ENCODE measurements at places on chromosomes 4 and X. TPM values are rescaled to one million over a fixed set of nuclear protein-coding genes. Genes with fewer than 3 reads are reported as not detected.

DNA sequence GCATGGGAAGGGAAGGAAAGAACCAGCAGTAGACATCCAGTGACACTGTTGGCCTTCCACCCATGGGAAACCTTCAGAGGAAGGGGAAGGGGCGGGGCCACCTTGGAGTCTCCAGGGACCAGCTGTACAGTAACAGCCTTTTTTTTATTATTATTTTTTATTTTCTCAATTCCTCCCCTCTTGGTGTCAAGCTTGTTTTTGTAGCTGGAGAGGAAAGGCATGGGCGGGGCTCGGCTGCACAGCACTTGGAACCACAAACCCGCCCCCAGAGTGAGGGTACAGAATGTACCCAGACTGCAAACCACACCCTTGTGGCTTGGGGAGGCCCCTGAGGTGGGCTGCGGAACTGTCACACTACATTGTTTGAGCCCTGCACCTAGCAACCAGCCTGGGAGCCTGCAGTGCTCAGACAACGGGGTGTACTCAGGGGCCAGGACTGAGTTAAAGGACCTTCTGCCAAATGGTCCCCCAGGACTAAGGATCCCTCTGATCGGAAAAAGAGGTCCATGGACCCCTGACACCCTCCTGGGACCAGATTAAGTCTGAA is 45.7 kb downstream of the PRPS1 start:
- H3K27ac ChIP-seq: peak overlapping the region; percentile 90
- H3K4me3 ChIP-seq: peak overlapping the region; percentile 33
- H3K36me3 ChIP-seq: no peaks in the 10 kb centered on the region

GRCh38 chr4:25007598-25007997 is 23.1 kb downstream of the LGI2 start:
- H3K4me1 ChIP-seq: peaks cover 5% of the 10 kb centered on the region
- no peak overlapping the region for H3K4me3 ChIP-seq
- no peak overlapping the region for H3K27ac ChIP-seq
- H3K36me3 ChIP-seq: no peaks in the 10 kb centered on the region
- no peaks in the 10 kb centered on the region for H3K27me3 ChIP-seq

DNA sequence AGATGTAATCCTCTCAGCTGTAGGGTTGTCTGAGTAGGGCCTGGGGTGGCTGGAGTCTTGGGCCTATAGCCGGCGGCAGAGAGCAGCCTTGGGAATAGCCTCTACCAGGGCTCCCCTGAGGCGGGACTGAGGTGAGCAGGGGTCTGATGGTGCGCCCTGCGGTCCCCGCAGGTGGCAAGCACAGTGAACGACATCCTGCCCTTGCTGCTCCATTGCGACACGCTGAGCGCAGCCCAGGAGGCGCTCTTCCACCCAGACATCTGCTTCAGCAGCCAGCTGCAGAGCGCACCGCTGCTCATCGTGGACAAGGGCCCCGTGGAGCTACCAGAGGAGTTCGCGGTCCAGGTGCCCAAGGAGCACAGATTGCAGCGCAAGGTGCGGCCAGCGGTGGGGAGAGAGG is 317.0 kb downstream of the ADGRL3 start:
- no peak overlapping the region for H3K4me3 ChIP-seq
- no peaks in the 10 kb centered on the region for H3K27me3 ChIP-seq
- H3K36me3 ChIP-seq: no peaks in the 10 kb centered on the region
- no peak overlapping the region for H3K27ac ChIP-seq

- H3K4me1 ChIP-seq: no peaks in the 10 kb centered on the region
- no peaks in the 10 kb centered on the region for H3K36me3 ChIP-seq
- DNase-seq: no peak
- H3K27me3 ChIP-seq: no peaks in the 10 kb centered on the region
- no peak overlapping the region for H3K27ac ChIP-seq
These were observed 205.7 kb upstream of the BCOR start for GRCh38 chrX:40303256-40304077.

DNA sequence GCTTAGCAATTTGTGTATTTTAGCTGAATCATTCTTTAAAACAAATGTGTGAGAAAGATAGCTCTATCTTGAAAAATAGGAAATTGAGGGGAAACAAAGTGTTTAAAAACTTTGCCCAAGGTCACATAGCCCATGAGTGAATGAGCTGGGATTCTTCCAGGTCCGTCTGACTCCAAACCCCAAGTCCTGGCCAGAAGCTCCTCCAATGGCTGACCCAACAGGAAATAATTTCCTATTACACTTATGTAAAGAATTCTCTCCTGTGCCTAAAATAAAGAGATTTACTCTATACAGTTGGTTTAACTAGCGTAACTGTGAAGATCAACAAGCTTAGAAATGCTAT is 287.6 kb downstream of the ARHGAP24 start:
- peak overlapping the region; percentile 44 for H3K27ac ChIP-seq
- DNase-seq: no peak
- no peaks in the 10 kb centered on the region for H3K27me3 ChIP-seq
- H3K4me3 ChIP-seq: no peak overlapping the region
- no peaks in the 10 kb centered on the region for H3K36me3 ChIP-seq
- H3K4me1 ChIP-seq: peaks cover 17% of the 10 kb centered on the region

- H3K4me1 ChIP-seq: peaks cover 9% of the 10 kb centered on the region
- no peaks in the 10 kb centered on the region for H3K27me3 ChIP-seq
- no peak overlapping the region for H3K4me3 ChIP-seq
- DNase-seq: no peak
- H3K27ac ChIP-seq: no peak overlapping the region
These were observed 97.9 kb upstream of the NUDT6 start for GRCh38 chr4:123020285-123020684.

- peaks cover 12% of the 10 kb centered on the region for H3K4me1 ChIP-seq
- no peak overlapping the region for H3K4me3 ChIP-seq
- no peak overlapping the region for H3K27ac ChIP-seq
- no peak for DNase-seq
These were observed 9.5 kb upstream of the BMP2K start for GRCh38 chr4:78766650-78767049.

GRCh38 chrX:40418146-40418812 is 162.5 kb upstream of the ATP6AP2 start:
- no peaks in the 10 kb centered on the region for H3K4me1 ChIP-seq
- H3K36me3 ChIP-seq: no peaks in the 10 kb centered on the region
- no peak overlapping the region for H3K4me3 ChIP-seq
- DNase-seq: no peak
- H3K27ac ChIP-seq: no peak overlapping the region

Gene PCDH7
- total RNA-seq: 163 TPM

Gene PAGE5
- total RNA-seq: not detected

Gene AFF2
- 0.83 TPM for total RNA-seq

DNA sequence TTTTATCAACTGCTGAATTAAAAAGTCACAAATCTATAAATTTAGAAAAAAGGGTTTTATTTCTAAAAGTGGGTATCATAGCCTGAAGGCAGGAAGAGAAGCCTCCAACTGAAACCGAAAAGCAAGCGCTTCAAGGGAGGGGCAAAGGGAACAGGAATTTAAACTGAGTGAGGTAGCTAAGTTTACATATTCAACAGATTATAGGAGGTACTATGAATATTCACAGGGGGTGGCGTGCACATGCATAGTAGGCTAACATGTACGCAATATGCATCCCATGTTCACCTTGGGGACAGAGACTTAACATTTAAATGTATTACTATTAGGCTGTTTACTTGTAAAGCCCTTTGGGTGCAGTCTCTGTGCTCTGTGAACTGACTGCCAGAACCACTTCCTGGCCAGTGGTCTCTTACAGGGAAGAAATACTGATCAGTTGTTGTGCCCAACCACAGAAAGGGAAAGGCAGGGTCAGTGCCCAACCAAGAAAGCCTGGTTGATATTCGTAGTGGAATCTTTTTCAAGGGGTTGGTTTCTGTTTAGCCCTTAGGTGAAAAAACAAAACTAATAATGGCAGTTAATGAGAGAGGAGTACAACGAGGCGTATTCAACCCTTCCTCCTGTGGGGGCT is 168.7 kb upstream of the GALNTL6 start:
- no peaks in the 10 kb centered on the region for H3K27me3 ChIP-seq
- H3K27ac ChIP-seq: no peak overlapping the region
- H3K4me3 ChIP-seq: no peak overlapping the region
- H3K4me1 ChIP-seq: no peaks in the 10 kb centered on the region
- no peaks in the 10 kb centered on the region for H3K36me3 ChIP-seq

DNA sequence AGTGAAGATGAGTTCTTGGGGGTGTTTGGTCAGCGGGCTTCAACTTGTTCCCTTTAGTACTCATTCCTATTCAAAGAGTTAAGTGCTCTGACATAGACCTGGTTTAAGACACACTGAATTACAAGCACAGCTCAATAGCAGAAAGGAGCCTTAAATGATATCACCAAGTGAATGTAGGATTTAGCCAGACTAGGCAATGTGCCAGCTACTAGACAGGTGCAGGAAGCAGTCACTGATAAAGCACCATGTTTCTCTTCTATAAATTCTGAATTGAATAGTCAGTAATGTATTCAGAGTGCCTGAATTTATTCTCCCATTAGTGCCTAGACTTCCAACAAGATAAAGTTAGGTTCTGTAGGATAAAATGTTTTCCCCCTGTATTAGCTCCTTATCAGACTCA is 63.6 kb downstream of the ASB9 start:
- no peak overlapping the region for H3K4me3 ChIP-seq
- no peak for DNase-seq
- no peaks in the 10 kb centered on the region for H3K27me3 ChIP-seq
- no peaks in the 10 kb centered on the region for H3K4me1 ChIP-seq

GRCh38 chr4:154836030-154836429 is 55.0 kb downstream of the RBM46 start:
- H3K4me1 ChIP-seq: no peaks in the 10 kb centered on the region
- no peak overlapping the region for H3K27ac ChIP-seq
- no peaks in the 10 kb centered on the region for H3K36me3 ChIP-seq
- no peaks in the 10 kb centered on the region for H3K27me3 ChIP-seq
- DNase-seq: no peak

Gene HELQ
- 12.7 TPM for total RNA-seq

DNA sequence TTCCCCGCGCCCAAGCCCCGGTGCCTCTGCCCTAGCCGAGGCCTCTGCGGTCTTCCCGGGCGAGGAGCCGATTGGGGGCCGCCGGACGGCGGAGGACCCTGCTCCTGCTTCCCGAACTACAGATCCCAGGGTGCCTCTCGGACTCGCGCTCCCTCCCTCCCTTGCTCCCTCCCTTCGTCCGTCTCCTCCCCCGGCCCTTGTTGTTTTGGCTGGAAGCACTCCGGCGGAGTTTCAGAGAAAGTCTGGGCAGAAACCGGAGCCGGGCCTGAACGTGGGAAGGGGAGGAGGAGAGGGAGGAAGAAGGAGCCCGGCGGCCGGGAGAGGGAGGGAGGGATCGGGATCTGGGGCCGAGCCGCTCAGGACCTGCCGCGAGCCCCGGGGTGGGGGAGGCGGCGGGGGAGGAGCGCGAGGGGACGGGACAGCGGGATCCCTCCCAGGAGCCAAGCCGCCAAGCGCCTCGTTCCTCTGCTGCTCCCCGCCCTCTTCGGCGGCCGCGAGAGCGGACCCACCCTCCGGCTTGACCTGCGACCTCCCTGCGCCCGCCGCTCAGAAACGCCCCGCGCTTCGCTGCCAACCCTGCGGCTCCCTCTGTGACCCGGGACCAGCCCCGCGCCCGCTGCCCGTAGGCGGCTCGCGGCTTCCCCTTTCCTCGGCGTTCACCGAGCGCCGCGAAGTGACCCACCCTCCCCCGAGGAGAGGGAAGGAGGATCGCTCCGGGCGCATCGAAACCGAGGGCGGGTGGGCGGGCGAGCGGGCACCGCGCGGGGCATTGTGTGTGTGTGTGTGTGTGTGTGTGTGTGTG is 496 bp upstream of the GAB1 start:
- H3K4me3 ChIP-seq: peak overlapping the region; percentile 95
- peak overlapping the region; percentile 91 for H3K27ac ChIP-seq
- no peaks in the 10 kb centered on the region for H3K27me3 ChIP-seq
- H3K4me1 ChIP-seq: peaks cover 22% of the 10 kb centered on the region

DNA sequence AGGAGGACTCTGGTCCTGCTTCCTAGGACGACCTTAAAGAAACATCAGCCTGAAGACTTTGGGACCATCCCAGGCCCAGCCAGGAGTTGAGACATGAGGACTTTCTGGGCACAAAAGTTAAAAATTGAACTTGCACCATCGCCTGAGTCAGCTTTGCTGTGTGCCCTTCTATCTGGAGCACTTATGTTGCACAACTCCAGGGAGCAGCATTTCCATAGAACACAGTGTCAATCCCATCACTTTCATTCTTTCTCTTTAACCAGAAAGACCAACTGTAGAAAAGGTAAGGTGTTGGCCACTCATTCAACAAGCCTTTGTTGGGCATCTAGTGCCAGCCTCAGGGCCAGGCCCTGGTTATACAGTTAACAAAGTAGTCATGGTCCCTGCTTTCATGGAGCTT is 8.6 kb upstream of the CLDN24 start:
- no peaks in the 10 kb centered on the region for H3K36me3 ChIP-seq
- no peaks in the 10 kb centered on the region for H3K4me1 ChIP-seq
- DNase-seq: no peak

DNA sequence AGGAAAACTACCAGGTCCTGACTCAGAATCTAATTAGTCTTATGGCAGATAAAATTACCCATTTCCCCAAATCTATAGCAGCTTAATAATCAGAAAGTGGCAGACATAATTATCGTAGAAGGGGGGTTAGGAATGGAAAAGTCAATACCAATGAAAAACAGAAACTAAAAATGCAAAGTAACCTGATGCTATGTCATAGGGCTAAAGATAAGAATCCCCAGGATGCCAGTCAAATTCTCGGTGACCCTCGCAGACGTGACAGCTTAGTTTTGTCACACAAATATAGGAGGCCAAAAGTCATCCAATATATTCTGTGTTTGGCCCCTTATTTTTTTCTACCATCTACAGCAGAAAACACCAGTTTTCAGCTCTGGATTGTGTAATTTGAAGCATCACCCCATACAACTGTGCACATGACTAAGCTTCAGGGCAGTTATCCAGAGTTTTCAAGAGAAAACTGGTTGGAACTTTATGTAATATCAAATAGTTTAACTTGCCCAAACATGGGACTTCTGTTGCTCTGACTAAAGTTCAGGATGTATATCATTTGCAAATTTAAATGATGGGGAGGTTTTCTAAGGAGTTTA is 30.9 kb downstream of the RASSF6 start:
- no peaks in the 10 kb centered on the region for H3K4me1 ChIP-seq
- H3K36me3 ChIP-seq: no peaks in the 10 kb centered on the region
- no peak overlapping the region for H3K27ac ChIP-seq

DNA sequence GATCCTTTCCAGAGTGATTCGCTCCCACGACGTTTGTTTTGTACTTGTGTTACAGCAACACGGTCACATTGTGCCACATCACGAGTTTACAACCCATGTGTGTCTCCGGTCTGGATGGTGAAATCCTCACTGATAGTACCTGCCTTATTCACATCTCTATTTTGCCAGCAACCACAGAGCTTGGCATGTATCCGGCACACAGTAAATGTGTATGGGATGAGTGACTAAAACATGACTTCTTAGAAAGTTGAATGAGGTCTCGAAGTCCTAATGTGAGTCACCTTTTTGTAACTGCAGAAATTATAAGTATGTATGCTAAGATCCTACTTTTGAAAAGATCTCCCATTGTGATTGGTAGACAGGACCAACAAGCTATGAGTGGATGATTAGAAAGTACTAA is 7.5 kb downstream of the STOX2 start:
- H3K36me3 ChIP-seq: no peaks in the 10 kb centered on the region
- DNase-seq: no peak
- H3K4me1 ChIP-seq: no peaks in the 10 kb centered on the region
- no peaks in the 10 kb centered on the region for H3K27me3 ChIP-seq
- no peak overlapping the region for H3K27ac ChIP-seq
- no peak overlapping the region for H3K4me3 ChIP-seq

GRCh38 chrX:23332101-23332887 is 2.4 kb upstream of the PTCHD1 start:
- no peak for DNase-seq
- no peaks in the 10 kb centered on the region for H3K36me3 ChIP-seq
- no peak overlapping the region for H3K27ac ChIP-seq
- H3K27me3 ChIP-seq: peaks cover 5% of the 10 kb centered on the region

All from heart left ventricle (tissue), 16 donors.